ENCODE measurements at places on chromosomes 5 and 9.

- no peak for DNase-seq
These were observed 84.9 kb upstream of the SHB start for GRCh38 chr9:38153910-38154291.

DNA sequence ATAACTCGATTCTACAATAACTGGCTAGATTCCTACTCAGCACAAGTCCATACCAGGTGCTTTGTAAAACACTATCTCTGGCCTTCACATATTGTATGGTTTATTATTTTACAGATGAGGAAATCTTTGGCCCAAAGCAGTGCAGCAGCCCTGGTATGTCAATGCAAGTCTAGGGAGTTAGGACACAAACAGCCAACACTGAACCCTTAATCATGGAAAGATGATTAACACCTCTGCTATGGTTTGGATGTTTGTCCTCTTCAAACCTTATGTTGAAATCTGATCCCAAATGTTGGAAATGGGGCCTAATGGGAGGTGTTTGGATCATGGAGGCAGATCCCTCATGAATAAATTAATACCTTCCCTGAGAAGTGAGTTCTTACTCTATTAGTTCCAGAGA is 76.6 kb downstream of the MAPKAP1 start:
- DNase-seq = no peak

- no peak for DNase-seq
These were observed 4.6 kb downstream of the NRG2 start for GRCh38 chr5:140038373-140038957.

DNA sequence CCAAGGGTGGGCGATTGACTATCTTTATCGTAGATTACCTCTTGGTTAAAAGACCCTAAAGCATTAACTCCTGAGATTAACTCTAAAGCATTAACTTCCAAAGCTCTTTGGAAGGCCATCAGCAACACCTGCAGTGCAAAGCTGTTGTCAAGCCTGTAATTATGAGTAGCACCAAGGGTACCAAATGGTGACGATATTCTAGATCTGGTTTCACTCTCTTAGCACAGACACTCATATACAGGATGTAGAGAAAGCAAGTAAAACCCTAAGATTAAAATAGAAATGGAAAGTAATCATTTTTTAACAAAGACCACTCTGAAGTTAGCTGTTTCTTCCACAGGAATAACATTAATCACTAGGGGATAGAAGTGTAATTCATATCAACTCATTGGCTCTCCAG is 29.9 kb upstream of the TNFSF8 start:
- DNase-seq = no peak

DNA sequence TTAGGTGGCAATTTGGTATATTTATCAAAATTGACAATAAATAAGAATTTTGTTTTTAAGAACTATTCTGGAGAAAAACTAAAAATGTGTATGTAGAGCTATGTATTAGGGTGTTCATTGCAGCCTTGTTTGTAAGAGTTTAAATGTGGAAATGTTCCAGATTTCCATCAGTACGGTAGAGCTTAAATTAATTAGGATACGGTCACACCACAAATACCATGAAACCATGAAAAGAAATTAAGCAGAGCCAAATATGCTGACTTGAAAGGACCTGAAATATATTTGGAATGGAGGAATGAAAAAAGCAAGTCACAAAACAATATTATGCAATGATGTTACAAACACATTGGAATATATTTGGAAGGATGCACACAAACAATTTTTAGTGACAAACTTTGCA is 64.6 kb downstream of the ACTBL2 start:
- no peak for DNase-seq

DNA sequence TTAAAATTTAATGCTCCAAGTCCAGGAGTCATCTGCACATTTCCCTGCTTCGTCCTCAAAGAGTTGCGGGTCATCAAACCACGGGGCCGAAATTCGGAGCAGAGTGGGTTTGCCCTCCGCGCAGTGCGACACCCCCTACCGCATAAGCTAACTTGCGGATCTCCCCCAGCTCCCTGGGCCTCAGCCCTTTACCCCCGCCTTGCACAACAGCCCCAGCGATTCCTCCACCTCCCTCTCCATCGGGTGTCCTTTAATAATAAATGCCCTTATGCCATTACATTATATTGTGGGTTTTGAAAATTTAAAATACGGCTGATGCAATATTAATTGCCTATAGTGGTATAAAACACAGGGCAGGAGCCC is 3.9 kb downstream of the POU4F3 start:
- no peak for DNase-seq

DNA sequence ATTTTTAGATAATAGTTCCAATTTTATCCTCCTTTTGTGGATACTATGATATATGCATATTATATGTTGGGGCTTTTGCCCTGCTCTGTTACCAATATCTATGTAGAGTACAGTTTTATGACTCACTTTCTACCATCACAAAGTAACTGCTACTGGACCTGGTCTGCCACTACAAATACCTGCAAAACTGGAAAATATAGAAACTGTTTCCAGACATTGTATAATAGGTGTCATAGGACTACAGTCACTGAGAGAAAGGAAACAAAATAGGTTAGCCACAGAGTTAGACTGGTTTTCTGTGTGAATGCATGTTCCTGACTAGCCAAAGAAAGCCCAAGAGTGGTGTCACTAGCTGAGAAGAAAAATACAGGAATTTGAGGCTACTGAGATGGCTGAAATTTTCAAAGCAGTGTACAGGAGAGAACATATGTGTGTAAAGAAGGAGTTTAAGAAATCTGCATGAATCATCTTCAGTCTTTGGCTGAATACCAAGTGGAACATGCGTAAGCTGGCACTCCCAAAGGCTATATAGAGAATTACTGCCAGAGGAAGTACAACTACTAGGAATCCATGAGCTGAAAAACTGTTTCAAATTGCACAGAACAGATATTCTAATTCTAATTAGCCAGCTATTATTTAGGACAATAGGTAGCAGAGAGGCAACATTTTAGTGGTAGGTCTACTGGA is 29.0 kb upstream of the FAM174A start:
- no peak for DNase-seq

DNA sequence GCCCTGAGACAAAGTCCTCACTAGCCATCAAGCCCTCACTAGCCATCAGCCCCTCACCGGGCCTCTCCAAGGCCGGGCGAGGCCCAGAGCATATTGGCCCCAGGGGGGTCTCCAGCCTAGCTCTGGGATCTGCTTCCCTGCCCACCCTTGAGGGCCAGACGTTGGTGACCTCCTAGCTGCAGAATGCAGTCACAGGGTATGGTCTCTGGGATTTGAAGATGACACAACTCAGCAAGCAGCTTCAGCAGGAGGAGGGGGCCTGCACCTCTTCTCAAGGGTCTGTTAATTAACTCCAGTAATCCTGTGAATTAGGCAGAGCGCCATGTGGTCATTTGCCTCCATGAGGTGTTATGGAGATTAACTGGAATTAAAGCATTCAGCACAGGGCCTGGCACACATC is 116.9 kb upstream of the SPOCK1 start:
- no peak for DNase-seq

DNA sequence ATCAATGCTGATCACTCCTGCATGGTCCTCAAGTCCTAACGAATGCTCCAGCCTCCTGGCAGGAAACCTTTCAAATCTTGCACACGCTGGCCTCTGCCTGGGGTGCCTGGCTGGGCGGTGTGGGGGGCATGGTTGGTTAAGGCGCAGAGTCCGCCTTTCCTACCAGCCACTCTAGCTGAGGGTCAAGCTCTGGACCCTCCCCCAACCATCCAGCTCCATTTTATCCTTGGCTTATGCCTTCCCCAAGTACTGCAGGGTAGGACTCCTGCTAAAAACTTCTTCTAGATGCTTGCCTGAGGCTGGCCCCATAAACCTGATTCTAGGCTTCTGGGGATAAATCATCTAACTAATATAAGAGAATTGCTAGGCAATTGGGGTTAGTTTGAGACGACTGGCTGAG is 808 bp upstream of the MVB12B start:
- no peak for DNase-seq

- DNase-seq = no peak
These were observed 56.6 kb downstream of the RASEF start for GRCh38 chr9:83006378-83006777.

DNA sequence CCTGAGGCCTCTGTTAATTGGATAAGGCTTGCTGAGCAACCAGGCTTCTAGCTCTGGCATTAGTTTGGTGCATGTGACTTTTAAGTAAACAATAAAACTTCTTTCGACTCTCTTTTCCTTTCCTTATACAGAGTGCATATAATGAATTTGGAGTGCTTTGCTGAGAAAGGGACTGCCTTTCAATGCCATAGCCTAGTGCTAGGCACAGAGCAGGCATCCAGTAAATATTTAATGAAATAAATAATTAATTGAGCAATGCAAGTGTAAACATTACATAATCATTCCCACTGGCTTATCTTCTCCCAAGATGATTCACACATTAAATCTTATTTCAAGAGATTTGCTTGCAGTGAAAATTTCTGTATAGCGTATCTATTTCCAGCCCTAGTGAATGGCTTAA is 74.1 kb downstream of the NMUR2 start:
- DNase-seq = no peak

DNA sequence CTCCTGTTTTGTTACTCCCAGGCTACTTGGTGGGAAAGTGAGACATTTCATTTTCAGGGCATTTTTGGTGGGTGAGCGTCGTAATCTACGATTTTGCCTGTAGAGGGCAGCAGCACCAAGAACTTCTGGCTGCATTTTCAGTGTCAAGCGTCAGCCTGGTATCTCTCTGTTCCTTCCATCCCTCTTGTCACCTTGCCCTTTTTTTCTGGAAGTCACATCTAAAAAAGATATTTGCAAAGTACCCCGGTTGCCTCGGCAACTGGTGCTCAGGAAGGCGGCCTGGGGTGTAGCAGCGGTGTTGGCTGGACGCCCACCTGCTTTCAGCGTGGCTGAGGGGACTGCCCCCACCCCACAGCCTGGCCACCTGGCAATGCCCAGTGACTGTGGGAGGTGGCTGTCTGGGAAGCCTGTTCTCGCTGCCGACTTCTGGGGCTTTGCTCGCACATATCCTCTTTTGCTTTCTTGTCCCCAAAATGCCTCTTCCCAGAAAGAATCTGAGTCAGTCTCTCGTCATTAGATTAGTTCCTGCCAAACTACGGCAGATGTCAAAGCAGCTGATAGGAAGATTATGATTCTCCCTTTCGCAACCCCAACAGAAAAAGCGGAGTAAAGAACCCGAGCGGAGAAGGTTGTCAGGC is 84.5 kb downstream of the ACER2 start:
- DNase-seq = peak; percentile 28

DNA sequence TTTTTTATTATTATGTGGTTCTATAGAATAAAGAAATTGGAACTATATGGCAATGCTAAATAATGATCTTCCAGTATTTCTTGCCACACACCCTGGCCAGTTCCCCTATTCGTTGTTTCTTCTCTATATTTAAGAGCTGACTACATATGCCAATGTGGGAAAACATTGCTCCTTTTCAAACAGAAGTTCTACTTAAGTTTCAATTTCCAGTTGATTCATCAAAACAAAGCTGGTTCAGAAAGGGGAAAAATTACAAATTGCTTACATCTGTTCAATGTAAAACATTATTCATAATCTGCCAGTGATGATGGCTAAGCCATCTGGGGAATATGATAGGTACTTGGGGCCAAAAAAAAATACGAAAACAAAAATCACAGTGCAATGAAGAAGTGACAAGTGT is 76.9 kb downstream of the ST8SIA4 start:
- DNase-seq = no peak

DNA sequence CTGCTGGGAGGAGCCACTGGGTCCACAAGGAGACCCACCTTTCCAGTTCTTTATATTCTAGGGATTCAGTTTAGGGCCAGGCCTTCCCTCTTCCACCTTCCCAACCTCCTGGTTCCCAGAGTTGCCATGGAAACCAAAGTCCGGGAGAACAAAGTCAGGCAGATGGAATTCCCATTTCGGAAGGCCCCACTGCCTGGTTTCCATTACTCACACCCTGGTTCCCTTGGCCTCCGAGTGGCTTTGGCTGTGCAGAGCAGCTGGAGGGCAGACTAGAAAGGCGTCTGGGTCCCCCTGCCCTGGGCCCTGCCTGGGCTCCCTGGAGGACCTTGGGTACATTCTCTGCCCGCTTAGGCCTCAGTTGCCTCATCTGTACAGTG is 136.1 kb downstream of the RGS3 start:
- no peak for DNase-seq

DNA sequence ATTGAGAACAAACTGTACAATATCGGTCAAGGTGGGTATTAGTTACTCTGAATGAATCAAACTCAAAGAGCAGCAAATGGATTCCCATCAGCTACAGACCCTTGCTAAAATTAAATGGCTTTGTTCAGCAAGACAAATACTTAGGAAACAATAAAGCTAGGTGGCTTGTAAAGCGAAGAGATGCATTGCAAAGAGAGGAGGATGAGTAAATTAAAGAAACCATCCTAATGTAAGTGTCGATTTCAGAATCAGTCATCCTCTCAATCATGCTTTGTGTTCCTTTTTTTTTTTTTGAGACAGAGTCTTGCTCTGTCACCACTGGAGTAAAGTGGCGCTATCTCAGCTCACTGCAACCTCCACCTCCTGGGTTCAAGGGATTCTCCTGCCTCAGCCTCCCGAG is 359.2 kb upstream of the ZNF462 start:
- no peak for DNase-seq

- DNase-seq = no peak
These were observed 55.1 kb downstream of the ZNF354C start for GRCh38 chr5:179115307-179115706.

DNA sequence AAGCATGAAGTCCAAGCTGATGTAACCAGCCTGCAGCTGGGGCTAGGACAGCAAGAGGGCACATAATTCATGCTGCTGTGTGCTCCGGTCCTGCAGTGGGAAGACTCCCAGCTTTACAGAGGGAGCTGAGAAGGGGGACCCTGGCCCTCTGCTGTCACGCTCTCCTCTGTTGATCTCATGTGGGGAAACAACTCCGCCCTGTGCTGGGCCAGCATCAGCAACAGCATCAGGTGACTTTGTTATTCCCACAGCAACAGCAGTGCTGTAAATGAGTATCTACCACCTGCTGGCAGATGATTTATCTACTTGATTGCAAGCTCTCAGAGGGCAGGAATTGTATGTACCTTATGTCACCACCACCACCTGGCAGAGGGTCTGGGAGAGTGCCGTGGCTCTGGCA is 176.2 kb downstream of the COL23A1 start:
- no peak for DNase-seq

- DNase-seq = no peak
These were observed 734 bp downstream of the PAEP start for GRCh38 chr9:135562235-135562745.

DNA sequence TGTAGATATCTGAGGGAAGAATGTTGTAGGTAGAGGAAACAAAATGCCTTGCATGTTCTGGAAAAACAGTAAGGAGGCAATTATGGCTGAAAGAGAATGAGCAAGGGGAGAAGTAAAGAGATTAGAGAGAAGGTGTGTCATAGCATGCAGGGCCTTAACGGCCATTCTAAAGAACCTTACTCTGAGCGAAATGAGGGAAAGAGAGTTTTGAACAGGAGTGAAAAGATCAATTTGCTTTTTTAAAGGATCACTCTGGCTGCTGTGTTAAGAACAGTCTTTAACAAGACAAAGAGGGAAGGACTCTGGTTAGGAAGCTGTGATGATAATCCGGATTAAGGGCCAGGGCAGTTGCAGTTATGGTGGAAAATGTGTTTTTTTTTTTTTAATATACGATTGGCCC is 22.6 kb downstream of the PTBP3 start:
- DNase-seq = no peak

GRCh38 chr9:70142101-70142500 is 98.5 kb downstream of the MAMDC2 start:
- DNase-seq = no peak
